Epithelial cell of proximal tubule (primary cell): ENCODE measurements at places on chromosomes 16 and 17. TPM values are rescaled to one million over a fixed set of nuclear protein-coding genes. Genes with fewer than 3 reads are reported as not detected.

RECQL5 gene
- total RNA-seq, result 20.0 and 25.7 TPM in 2 replicates

INCA1 gene
- total RNA-seq, result 0.14 TPM in 1 of 2 replicates, not detected in the other

KRTAP4-4 gene
- not detected in 2 replicates for total RNA-seq

DOC2B gene
- 18.1 and 29.7 TPM in 2 replicates for total RNA-seq

KRTAP2-2 gene
- total RNA-seq, result not detected in 2 replicates

COX4I1 gene
- total RNA-seq, result 620 and 824 TPM in 2 replicates

SLC5A10 gene
- not detected in 2 replicates for total RNA-seq

PRAC1 gene
- total RNA-seq, result not detected in 2 replicates
